ENCODE measurements at places on chromosomes 11 and 22. TPM values are rescaled to one million over a fixed set of nuclear protein-coding genes. Genes with fewer than 3 reads are reported as not detected.

DNA sequence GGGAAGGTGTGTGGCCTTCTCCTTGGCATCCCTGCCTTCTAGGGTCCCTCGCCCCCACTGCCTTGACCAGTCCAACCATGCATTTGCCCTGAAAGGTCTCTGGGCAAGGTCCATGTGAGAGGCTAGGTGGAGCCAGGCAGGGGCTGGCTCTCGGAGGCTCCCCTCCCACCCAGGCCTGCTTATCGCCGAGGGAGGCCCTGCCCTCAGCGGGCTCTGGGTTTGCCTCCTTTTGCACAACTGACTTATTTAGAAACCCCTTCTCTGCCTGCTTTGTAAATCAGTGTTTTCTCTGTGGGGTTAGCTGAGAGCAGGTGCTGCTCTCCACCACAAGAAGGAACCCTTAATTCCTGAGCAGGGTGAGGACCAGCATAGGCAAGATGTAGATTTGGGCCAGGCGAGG, 47.7 kb downstream of the CD82 start:
- DNase-seq = no peak

- DNase-seq = no peak
These were observed 89.7 kb downstream of the ZC3H12C start for GRCh38 chr11:110182886-110183285.

- DNase-seq = no peak
These were observed 24.8 kb downstream of the TMPRSS5 start for GRCh38 chr11:113681282-113681681.

DNA sequence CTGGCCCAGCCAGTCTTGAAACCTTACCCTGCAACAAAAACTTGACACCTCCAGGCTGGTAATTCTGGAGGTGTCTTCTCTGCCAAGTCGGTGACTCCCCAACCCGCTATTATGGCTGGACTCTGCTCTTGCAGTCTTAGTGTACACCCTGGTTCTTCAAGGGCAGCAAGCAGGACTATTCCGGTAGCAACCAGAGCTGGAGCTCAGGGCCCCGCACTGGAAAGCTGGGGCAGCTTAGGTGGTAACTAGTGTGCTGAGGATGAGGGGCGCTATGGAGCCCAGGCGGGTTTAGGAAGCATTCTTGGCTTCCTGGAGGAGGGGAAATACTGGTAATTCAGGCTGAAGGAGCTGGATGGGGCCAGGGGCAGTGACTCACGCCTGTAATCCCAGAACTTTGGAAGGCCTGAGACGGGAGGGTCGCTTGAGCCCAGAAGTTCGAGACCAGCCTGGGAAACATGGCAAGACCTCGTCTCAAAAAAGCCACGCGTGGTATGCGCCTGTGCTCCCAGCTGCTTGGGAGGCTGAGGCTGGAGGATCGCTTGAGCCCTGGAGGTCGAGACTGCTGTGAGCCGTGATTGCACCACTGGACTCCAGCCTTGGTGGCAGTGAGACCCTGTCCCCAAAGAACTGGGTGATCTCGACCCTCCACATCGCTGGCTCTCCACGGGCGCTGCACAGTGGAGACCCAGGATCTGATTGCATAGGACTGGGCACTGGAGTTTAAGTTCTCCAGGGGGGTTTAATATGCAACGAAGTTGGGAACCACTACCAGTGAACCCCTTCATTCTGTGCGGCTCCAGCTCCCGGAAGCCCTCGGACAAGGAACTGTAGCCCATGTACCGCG, 10.6 kb upstream of the AIFM3 start:
- no peak for DNase-seq

CELSR1 gene
- 13.3 TPM for total RNA-seq

DNA sequence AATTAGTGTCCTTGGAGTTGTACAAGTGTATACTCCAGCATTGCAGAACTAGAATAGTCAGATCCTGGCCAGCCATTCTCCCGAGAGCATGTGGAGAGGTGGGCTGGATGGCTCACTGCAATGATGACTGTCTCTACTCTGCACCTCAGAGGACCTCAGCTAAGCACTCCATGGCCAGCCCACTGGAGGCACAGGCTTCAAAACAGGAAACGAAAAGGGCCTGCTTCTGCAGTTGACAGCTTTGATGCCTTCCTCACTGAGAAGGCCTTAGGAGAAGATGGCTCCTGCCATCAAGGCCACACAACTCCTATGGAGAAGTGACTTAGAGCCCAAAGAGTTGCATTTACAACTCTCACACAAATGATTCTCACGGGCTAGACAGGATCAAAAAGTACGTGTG, 9.1 kb downstream of the POLD4 start:
- DNase-seq = no peak

DNA sequence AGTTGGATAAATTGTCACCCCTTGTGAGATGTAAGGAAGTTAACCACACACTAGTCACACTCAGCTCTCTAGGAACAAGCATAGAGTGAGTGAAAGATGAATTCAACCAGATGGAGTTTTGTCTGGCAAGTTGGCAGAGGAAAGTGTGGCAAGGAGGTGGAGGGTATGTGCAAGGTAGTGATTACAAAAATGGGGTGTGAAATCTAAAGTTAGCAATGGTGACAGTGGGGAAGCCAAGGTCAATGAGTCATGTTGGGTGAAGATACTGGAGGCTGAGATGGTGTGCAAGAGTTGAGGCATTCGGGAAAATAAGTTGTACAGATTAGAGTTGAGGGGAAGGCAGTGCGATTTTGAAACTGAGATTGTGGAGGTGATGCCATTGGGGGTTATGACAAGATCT, 33.7 kb downstream of the MRGPRX2 start:
- DNase-seq = no peak

TRIM49 gene
- total RNA-seq = not detected

DNA sequence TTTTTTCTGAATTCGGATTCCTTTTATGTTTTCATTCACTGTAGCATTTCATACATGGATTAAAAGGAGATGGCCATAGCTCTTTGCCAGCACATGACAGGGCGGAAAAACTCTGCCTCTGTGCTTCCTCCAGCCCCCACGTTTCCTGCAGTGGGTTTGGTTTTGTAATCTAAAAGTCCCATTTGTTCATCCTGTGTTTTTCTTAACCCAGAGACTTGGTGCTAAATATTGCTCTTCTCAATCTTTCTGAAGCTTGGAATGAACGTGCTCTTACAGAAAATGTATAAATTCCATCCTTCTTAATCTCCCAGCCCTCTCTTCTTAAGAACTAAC, 89.9 kb downstream of the PPP6R3 start:
- no peak for DNase-seq

DEUP1 gene
- total RNA-seq = not detected

GRCh38 chr11:133305208-133305956, 226.9 kb downstream of the OPCML start:
- no peak for DNase-seq

SERHL2 gene
- total RNA-seq = 1.9 TPM

TRIM22 gene
- 16.1 TPM for total RNA-seq

- DNase-seq = no peak
These were observed 419.8 kb upstream of the CCDC179 start for GRCh38 chr11:23280088-23280487.

- no peak for DNase-seq
These were observed 15.1 kb upstream of the CEP295 start for GRCh38 chr11:93646399-93646798.

ZNF70 gene
- total RNA-seq = 3.0 TPM

- no peak for DNase-seq
These were observed 22.6 kb downstream of the FADD start for GRCh38 chr11:70225681-70226177.

- DNase-seq = peak; percentile 93
These were observed at the start of gene OSM for GRCh38 chr22:30266445-30267381. TSS of gene OSM (minus strand) at chr22:30266851. CDS start at chr22:30266799, 52 bp downstream.

POGLUT3 gene
- total RNA-seq = 8.6 TPM

DNA sequence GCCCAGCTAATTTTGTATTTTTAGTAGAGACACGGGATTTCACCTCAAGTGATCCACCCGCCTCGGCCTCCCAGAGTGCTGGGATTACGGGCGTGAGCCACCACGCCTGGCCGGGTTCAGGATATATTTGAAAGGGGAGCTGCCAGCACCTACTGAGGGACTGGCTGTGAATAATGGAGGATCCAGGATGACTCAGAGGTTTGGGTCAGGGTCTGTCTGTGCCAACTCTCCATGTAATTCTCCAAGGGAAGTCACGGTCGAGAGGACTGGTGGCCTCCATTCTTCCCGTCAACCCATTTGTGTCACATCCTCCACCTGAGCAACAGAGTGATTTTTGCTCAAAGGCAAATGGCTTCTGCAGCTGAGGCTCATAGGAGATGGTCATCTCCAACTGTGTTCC, 3.6 kb upstream of the ARRB1 start:
- DNase-seq = no peak

TMX2 gene
- 56.7 TPM for total RNA-seq

DGCR6 gene
- total RNA-seq = 7.6 TPM

DNA sequence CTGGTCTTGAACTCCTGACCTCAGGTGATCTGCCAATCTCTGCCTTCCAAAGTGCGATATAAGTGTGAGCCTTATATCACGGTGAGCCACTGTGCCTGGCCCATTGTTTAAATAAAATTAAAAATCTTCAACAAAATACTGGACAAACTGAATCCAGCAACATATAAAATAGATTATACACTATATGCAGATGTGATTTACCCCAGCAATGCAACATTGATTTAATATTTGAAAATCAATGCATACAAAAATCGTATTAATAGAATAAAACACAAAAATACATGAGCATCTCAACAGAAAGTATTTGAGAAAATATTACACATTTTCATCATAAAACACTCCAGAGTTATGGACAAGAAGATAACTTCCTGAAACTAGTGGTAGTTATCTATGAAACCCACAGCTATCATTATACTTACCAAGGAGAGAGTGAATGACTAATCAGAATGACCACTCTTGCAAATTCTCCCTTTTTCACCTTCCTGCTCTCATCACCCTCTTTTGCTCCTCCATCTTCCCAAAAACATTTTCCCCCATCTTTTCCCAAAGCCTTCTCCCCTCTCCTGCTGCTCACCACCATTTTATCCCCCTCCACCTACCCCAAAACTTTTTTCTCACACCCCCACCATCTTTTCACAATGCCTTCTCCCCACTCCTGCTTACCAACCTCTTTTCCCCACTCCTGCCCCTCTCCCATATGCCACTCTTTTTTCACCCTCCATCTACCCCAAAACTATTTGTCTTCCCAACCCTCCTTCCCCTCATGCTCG, 122.1 kb upstream of the VPREB1 start:
- no peak for DNase-seq

UPK3A gene
- 0.40 TPM for total RNA-seq

- DNase-seq = no peak
These were observed 60.3 kb downstream of the SIK3 start for GRCh38 chr11:117037975-117038350.

C22orf31 gene
- total RNA-seq = not detected

DNA sequence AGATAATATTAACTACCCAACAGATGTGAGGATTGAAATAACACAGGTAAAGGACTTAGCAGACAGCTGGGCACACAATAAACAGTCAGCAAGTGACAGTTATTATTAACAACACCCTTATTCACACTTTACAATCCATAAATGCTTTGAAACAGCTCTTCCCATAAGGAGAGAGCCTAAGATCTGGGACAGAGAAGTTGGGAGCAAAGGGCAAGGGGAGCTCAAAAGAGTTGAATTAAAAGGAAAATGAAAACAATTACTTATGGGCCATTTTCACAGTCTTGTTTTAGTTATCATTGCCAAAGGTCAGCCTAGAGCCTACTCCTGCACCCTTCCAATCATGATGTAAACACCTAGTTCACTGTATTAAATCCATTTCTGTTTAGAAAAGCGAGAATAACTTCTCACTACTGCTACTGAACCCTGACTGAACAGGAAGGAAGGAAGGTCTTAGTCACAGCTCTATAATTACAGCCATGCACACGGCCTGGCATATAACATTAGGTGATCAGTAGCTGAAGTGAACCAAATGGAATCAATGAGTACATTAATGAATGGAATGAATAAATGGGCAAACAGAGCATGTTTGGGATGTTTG, 111.3 kb downstream of the PLEKHA7 start:
- no peak for DNase-seq

GRCh38 chr22:43587574-43587973, 175.8 kb downstream of the MPPED1 start:
- no peak for DNase-seq

GRCh38 chr22:27970596-27971220, 51.7 kb upstream of the PITPNB start:
- no peak for DNase-seq

DAGLA gene
- 3.3 TPM for total RNA-seq

GRCh38 chr11:90493379-90493778, 270.5 kb upstream of the CHORDC1 start:
- DNase-seq = no peak

DNA sequence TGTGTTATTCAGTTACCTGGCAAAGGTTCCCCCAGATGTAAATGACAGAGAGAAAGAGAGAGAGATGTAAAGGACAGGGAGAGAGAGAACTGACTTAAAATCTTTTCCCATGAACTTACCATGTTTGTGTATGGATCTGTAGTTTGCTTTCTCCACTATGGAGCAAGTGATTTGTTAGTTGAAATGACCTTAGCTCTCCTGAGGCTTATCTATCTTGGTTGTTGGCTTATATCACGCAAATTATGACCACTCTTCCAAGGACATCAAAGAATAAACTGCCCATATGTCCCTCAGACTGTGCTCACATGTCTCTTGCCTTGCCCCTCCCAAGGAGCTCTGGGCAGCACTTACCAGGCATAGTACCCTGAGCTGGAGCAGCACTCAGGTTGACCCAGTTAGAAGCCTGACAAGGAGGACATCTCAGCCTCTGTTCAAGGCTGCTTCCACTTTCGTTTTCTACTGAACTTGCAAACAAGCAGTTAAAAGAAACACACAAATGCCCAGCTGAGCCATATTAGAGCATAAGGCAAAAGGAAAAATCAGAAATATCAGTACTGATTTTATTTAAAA, 95.3 kb upstream of the RCN1 start:
- no peak for DNase-seq

DNA sequence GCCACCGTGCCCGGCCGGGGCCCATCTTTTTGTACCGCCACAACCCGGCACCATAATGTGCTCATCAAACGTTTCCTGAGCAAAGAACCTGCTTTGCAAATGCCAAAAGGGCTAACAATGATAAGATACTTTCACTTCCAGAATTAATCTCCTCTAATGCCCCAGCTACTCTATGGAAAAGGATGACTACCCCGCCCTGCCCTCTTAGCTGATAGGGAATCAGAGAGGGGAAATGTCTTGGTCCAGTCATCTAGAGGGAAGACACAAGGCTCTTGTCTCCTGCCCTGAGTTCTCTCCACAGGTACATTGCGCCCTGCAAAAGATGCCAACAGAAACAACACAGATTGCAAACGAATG, 586 bp downstream of the TTLL1 start:
- no peak for DNase-seq

OAF gene
- 17.8 TPM for total RNA-seq

- no peak for DNase-seq
These were observed 20.4 kb downstream of the MAFF start for GRCh38 chr22:38221908-38222796.

GDPD4 gene
- not detected for total RNA-seq

Data from cardiac septum (tissue), 1 donor.